NCI-H2081 treated with DMSO at 0.1 percent for 48 hours (cell line): ENCODE measurements at places on chromosomes 4 and X.

GRCh38 chr4:3202836-3203820 lies 45.8 kb upstream of the MSANTD1 start:
- DNase-seq, result no peak

DNA sequence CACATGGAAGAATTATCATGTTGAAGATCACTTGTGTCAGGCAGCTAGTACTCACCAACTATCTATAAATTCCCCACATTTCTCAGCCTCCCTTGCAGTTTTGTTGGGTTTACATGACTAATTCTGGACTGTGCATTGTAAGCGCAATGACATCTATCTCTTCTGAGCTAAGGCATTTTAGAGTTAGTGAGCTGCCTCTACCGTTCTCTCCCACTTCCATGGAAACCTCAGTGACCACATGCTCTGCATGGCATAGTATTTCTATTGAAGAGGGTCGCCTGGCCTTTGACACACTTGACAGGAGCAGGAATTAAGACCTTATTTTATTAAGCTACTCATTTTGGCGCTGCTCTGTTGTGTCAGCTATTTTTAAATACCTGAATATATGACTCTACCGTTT lies 67.5 kb upstream of the NPY2R start:
- no peak for DNase-seq

DNA sequence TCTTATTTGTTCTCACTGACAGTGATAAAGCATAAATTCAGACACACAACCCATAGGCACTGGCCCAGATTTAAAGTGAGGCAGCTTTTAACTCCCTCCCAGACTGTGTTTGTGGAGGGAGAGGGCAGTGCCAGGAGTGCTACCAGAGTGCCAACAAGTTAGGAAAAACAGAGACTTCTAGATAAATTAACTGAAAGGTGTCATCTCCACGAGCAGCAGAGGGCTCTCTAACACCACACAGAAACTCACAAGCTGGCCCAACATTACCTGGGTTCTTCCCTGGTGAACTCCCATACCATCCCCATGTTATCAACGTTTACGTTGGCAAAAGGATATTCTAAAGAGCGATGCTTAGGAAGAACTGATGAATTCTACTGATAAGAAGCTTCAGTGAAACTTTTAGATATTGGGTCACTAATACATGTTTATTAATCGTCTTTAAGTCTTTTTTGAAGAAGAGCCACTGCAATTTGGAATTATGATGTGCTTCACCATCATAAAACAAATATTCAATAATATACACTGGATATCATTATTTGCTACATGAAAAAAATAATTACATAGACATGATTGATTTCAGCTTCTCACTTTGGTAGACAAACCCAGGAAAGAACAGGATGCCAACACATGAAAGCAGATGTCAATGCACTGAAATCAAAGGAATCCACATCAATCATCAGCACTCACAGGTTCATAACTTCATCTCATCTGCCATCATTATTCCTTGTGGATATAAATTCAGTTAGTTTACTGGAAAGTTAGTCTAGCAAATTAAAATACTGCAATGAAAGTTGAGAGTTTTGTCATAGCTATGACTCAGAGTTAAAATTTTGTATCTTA lies 121.2 kb upstream of the NAP1L5 start:
- DNase-seq, result no peak

GRCh38 chr4:10747186-10747585 lies 62.6 kb upstream of the CLNK start:
- no peak for DNase-seq

GRCh38 chr4:4349867-4350266 lies 37.0 kb upstream of the NSG1 start:
- DNase-seq, result no peak

DNA sequence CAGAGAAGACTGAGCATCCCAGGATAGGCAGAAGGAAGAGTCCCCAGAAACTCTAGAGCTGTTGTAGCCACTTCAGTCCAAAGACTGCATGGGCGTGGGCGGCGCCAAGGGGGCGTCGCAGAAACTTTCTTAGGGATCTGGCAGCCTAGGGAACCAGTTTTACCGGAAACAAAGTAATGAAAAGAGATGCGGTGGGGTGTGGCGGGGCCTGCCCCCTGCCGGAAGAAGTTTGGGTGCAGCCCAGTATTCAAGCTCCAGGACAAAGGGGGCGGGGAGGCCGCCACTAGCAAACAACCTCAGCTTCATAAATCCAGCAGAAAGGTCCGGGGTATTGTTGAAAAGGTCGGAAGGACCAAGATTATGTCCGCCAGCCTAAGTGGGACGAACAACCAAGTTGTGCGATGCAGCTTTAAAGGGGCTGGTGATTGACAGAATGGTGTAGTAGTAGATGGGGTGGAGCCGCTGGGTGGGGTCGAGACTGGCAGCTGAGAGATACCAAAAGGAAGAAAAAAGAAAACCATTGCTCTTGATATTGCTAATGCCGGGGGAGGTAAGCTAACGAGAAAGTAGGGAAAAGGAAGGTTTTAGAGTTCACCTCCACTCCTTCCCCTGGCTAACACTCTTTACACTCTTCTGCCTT lies 190.5 kb downstream of the RRAGB start:
- DNase-seq, result no peak

- no peak for DNase-seq
These were observed 25.7 kb downstream of the LAS1L start for GRCh38 chrX:65508851-65509250.

- DNase-seq, result peak; percentile 43
These were observed 7.0 kb upstream of the TXK start for GRCh38 chr4:48141048-48141447.
